Fibroblast of skin of left biceps (primary cell): ENCODE measurements at places on chromosomes 11 and 22.

- DNase-seq, result no peak
These were observed 118.1 kb downstream of the ATM start for GRCh38 chr11:108340973-108341372.

DNA sequence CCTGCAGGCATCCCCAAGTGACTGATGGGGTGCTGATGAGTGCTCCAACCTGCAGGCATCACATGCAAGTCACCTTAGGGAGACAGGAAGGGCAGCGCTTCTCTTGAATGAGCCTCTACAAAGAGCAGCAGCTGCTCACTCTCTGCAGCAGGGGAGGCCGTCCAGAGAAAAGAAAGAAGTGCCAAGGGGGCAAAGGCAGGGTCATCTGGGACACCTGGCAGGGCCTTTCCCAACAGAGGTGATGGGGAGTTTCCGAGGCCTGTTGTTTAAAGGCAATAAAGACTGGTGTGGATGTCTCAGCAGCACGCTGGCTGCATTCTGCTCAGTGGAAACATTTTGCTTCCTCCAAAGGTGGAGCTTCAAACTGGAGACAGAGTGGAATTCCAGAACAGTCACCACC, 113.7 kb downstream of the ETS1 start:
- no peak for DNase-seq

- DNase-seq, result no peak
These were observed 36.6 kb upstream of the NCR3LG1 start for GRCh38 chr11:17314904-17315426.

DNA sequence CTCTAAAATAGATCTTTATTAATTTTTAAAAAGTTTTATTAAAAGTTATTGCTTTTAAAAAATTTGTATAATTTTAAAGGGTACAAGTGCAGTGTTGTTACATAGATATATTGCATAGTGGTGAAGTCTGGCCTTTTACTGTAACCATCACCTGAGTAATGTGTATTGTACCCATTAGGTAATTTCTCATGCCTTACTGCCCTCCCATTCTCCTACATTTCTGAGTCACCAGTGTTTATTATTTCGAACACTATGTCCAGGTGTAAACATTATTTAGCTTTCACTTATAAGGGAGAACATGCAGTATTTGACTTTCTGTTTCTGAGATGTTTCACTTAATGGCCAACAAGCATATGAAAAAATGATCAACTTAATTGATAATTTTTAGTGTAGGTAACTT, 2.3 kb downstream of the OR51G1 start:
- no peak for DNase-seq

- DNase-seq, result no peak
These were observed 12.4 kb downstream of the UCP2 start for GRCh38 chr11:73969991-73970800.

- no peak for DNase-seq
These were observed 23.5 kb downstream of the PITPNB start for GRCh38 chr22:27895600-27895999.
